Substantia nigra (tissue), 51 donors: ENCODE measurements at places on chromosomes 2 and 18.

GRCh38 chr2:4090668-4091630, 387.6 kb downstream of the DCDC2C start:
- no peak for DNase-seq

DNA sequence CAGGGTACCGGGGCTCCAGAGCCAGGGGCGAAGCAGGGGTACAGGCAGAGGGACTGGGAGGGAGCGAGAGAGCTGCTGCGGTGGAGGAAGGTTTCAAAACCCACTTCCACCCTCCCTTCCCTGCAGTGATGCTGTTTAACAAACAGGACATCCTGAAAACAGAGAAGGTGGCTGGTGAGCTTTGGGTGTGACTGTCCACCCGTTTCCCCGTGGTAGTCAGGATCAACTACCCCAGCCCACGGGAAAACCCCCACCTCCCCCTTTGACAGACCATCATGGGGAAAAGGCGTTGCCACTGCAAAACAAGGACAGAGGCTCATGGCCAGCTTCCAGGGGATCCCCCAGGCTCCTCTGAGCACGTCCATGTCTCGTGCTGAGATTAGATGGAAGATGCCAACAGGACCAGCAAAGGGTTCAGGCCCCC, 12.9 kb downstream of the TMEM185B start:
- DNase-seq: no peak

GRCh38 chr2:16252251-16252650, 311.9 kb downstream of the MYCN start:
- DNase-seq: no peak

DNA sequence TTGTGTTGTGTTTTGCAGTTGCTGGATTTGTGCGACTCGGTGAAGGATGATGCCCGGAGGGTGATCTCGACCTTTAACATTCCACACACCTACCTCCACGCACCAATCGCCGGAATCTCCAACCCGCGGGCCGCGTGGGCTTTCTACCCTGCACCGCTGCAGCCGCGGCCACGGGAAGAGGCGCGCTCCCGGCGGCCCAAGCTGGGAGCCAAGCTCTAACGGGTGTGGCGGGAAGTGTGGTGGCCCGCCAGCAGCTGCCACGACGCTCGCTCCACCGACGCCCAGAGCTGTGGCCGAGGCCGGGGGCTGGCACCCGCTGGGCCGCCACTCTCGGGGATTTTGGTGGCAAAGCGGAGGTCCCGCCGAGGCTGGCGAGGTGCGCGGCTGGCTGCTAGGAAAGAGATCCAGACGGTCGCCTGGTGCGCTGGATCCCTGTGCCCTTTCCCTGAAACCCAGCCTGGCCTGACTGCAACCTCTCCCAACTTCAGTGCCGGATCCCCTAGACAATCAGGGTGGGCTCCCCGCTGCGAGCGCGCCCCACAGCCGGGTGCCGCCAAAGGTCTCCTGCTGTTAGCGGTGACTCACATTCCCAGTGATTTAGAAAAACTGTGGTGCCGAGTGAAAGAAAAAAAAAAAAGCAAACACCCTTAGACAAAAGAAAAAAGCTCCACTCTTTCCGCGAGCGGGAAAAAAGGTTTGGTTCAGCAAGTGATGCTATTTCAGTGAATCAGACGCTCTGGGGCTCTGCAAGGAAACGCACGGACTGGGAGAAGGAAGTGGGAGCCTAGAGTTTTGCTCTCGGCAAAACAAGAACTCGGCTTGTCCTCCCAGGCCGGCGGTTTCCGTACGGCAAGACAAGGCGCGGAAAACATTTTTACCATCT, 2.9 kb upstream of the BCL2L11 start:
- DNase-seq: no peak

GRCh38 chr2:49933711-49934110, 779.4 kb upstream of the FSHR start:
- no peak for DNase-seq

GRCh38 chr18:76121011-76121410, 374.0 kb downstream of the ZNF516 start:
- DNase-seq: no peak

GRCh38 chr2:37907501-37908225, 17.4 kb upstream of the RMDN2 start:
- DNase-seq: no peak

DNA sequence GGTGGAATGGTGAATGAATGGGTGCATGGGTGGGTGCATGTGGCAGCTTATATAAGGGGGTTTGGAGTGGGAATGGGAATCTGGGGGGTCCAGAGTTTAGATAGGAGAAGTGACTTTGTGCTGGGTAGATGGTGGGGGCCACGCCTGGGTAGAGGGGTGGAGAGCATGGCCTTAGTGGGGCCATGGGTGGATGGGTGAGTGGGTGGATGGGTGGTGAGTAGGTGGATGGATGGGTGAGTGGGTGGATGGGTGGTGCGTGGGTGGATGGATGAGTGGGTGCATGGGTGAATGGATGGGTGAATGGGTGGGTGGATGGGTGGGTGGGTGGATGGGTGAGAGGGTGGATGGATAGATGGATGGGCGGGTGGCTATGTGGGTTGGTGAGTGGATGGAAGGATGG, 53.9 kb downstream of the MYO7B start:
- DNase-seq: no peak

DNA sequence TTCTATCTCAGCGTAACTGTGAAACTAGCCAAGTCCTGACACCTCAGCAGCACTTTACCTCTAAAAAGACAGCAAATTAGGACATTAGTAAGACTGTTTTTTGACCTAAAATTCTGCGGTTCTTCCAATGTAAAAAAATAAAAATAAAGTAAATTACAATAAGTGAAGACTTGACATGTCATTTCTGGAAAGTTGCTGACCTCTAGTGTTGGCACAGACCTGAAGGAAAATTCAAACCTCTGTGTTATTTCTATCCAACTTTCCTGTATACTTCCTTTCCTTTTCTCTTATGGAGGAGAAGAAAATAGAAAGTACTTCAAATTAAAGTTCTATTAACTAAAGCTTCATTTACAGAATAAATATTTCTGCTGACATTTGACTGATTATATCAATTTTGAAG, 110.6 kb downstream of the TMEM182 start:
- DNase-seq: no peak

DNA sequence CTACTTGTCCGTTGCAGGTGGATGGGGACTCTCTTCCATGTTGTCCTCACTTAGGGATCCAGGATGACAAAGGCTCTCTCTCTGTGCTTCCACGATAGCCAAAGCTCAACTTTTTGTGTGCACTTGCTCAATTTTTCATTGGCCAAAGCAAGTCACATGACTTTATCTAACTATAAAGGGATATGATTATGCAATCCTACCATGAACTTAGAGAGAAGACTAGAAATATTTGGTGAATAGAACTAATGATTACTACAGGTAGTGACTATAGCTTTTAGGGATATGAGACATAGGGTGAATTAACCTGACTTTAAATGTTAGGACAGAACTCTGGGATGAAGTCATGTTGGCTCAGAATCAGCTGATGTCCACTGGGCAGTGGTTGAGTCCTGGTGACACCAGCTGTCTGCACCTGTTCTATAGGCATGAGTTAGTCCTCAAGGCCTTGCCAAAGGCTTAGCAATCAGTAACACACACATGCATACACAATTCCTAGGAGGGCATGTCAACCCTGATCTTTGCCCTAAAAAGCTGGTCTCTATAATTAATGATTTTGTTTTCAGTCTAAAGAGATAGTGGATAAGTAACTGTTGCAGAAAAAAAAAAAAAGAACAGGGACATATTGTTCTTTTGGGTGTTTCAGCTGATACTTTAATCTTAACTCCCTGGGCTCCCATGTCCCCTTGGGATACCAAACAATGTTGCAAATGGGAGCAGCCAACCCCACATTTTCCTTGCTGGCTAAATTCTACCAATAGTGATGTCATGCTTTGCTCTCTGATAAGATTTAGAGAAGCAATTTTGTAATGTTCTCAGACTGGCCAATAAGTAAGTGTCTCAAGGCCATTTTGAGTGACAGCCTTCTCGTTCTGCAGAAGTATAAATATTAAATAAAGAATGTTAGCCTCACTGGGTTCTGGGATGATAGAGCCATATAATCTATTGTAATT, 12.5 kb upstream of the HK2 start:
- DNase-seq: no peak

DNA sequence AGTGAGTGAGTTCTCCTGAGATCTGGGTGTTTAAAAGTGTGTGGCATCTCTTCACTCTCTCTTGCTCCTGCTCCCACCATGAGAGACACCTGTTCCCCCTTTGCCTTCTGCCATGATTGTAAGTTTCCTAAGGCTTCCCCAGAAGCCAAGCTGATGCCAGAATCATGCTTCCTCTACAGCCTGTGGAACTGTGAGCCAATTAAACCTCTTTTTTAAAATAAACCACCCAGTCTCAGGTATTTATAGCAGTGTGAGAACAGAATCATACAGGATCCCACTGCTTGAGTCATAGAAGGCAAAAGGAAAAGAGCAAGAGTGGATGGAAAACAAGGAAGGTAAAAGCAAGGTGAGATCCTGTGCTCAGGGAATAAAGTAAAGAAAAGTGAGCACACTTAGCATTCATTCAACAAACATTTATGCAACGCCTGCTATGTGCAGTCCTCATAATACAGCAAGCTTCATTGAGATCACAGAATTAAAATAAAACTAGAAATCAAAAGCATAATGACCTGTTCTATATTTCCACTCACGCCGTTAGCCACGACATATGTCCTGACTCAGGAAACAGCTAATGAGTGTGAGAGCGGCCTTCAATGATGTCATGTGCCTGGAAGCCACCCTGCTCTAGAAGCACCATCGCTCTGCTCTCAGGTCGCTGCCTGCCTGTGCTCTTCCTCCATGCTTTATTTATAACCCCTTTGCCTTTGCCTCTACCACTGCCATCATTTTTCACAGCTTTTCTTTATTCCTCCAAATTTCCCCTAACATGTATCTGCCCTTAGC, 11.3 kb upstream of the COPS8 start:
- no peak for DNase-seq

GRCh38 chr2:136057802-136058140, 60.2 kb downstream of the CXCR4 start:
- no peak for DNase-seq

DNA sequence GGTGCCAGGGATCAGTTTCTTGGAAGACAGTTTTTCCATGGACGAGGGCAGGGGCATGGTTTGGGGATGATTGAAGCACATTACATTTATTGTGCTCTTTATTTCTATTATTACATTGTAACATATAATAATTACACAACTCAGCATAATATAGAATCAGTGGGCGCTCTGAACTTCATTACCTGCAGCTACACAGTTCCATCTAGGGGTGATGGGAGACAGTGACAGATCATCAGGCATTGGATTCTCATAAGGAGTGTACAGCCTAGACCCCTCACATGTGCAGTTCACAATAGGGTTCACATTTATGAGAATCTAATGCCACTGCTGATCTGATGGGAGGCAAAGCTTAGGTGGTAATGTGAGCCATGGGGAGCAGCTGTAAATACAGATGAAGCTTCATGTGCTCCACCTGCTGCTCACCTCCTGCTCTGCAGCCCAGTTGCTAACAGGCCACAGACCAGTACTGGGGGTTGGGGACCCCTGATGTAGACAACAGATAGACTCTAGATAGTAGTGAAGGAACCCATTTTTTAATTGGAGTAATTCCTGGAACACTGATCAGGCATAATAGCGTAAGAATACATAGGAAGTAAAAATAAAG, 41.5 kb upstream of the MC4R start:
- DNase-seq: no peak
